ENCODE measurements at places on chromosomes 12 and 14. TPM values are rescaled to one million over a fixed set of nuclear protein-coding genes. Genes with fewer than 3 reads are reported as not detected.

DNA sequence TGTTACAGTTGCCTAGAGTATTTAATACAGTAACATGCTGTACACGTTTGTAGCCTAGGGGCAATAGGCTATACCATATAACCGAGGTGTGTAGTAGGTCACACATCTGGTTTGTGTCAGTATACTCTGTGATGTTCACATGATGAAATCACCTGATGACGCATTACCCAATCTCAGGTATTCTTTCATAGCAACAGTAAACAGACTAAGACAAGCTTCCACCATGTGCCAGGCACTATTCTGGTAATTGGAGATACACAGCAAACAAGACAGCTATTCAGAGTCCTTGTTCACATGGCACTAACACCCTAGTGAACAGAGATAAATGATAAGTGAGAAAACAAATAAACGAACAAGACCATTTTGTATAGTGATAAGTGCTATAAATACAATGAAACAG lies 3.8 kb upstream of the PDE3A start:
- no peak overlapping the region for H3K4me3 ChIP-seq
- no peaks in the 10 kb centered on the region for H3K27me3 ChIP-seq
- no peaks in the 10 kb centered on the region for H3K4me1 ChIP-seq
- no peaks in the 10 kb centered on the region for H3K36me3 ChIP-seq
- H3K27ac ChIP-seq: no peak overlapping the region

- H3K4me3 ChIP-seq: no peak overlapping the region
- no peaks in the 10 kb centered on the region for H3K4me1 ChIP-seq
- H3K36me3 ChIP-seq: no peaks in the 10 kb centered on the region
These were observed 48.4 kb upstream of the IFNG-AS1 start for GRCh38 chr12:67940780-67941243.

GRCh38 chr12:68119724-68120211 lies 39.8 kb downstream of the IFNG start:
- H3K36me3 ChIP-seq: no peaks in the 10 kb centered on the region
- H3K27ac ChIP-seq: no peak overlapping the region

DNA sequence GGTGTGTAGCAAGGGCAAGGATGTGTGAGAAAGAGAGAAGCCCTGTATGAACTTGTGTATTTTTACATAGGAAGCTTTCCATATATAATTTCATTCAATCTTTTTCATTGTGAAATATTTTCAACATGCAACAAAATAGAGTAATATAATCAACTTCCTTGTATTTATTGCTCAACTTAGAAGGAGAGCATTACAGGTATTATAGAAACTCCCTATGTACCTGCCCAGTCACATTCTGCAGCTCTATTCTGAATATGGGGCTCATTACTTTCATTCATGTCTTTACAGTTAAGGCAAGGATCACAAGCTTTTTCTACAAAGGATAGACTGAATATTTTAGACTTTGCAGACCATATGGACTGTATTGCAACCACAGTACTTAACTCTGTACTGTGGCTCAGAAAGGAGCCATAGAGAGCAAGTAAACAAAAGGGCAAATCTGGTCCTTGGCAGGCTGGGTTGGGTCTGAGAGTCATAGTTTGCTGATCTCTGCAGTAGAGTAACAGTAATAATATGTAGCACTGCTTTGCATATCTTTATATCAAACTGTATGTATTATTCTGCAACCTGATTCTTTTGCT lies 11.3 kb downstream of the NR1H4 start:
- no peak overlapping the region for H3K27ac ChIP-seq
- no peak for DNase-seq
- H3K4me1 ChIP-seq: no peaks in the 10 kb centered on the region
- H3K27me3 ChIP-seq: no peaks in the 10 kb centered on the region
- no peak overlapping the region for H3K4me3 ChIP-seq

DNA sequence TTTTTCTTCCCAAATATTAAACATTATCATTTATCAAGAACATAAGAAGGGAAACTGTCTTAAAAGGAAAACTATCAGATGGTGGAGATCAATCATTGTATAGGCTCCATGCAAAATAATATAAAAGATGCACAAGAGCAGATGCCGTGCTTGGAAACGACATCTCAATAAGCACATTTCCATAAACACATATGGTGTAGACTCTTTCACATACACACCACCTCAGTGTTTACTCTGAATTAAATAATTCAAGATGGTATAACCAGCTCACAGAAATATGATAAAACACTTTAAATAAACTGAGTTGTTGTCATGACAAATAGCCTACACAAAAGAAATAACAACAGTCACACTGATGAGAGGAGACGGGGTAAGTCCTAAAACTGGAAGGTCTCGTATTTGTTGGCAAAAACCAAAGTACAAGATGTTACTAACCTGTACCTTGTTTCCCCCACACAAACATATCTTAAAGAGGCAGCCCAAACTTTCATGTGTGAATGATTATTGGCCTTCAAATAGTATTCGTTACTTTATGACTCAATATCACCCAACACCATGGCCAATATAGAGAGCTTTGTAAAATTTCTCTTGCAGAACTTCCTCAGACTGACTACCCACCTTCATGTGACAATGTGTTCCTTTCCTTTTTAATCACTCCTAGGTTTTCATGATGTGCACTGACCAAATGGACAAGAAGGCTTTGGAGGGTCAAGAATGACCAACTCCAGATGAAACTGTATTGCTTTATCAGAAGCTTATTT lies 48.6 kb upstream of the TMPO start:
- no peaks in the 10 kb centered on the region for H3K27me3 ChIP-seq
- H3K4me1 ChIP-seq: no peaks in the 10 kb centered on the region
- no peaks in the 10 kb centered on the region for H3K36me3 ChIP-seq
- no peak for DNase-seq
- no peak overlapping the region for H3K4me3 ChIP-seq

DNA sequence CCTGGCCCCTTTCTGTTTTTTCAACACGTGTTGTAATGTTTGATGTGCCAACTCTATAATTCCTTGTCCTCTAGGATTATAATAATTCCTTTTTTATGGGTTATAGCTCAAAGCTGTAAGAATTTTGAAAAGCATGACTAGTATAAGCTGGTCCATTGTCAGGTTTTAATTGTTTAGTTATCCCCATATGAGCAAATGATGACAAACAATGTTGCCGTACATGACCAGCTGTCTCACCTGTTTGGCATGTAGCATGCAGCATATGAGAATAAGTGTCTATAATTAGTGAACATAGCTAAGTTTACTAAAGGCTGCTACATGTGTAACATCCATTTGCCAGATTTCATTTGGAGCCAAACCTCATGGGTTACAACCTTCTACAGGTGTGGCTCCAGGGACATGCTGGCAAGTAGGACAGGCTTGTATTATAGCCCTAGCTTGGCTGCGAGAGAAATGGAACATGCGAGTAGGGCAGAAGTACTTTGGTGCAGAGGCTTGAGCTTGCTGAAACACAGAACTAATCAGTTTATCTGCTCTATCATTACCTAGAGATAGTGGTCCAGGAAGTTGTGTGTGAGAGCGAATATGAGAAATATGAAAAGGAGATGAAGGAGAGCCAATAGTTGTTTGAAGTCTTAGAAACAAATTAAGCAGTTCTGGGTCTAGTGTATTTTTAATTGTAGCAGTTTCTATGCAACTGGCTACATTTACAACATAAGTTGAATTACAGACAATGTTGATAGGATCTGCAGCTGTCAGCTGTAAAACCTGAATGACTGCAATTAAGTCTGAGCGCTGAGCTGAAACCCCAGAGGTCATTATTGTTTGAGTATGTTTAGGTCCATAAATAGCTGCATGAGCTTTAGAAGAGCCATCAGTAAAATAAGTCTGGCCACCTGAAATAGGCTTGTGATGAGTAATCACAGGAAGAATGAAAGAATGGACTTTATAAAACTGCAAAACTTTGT lies 22.6 kb upstream of the MAPKAPK5 start:
- no peak overlapping the region for H3K27ac ChIP-seq
- DNase-seq: no peak

- H3K27ac ChIP-seq: no peak overlapping the region
- H3K4me1 ChIP-seq: no peaks in the 10 kb centered on the region
- no peak overlapping the region for H3K4me3 ChIP-seq
- no peaks in the 10 kb centered on the region for H3K27me3 ChIP-seq
- DNase-seq: no peak
- H3K36me3 ChIP-seq: no peaks in the 10 kb centered on the region
These were observed 61.0 kb downstream of the CPM start for GRCh38 chr12:68871921-68872320.

- H3K27me3 ChIP-seq: no peaks in the 10 kb centered on the region
- peak overlapping the region; percentile 90 for H3K27ac ChIP-seq
- H3K4me1 ChIP-seq: peaks cover 14% of the 10 kb centered on the region
- peak; percentile 91 for DNase-seq
- peak overlapping the region; percentile 62 for H3K4me3 ChIP-seq
- no peaks in the 10 kb centered on the region for H3K36me3 ChIP-seq
These were observed 1.3 kb upstream of the ANKRD9 start for GRCh38 chr14:102510616-102511520.

GRCh38 chr12:112314981-112315380 lies 67.2 kb downstream of the HECTD4 start:
- no peak overlapping the region for H3K4me3 ChIP-seq
- H3K4me1 ChIP-seq: no peaks in the 10 kb centered on the region
- no peak overlapping the region for H3K27ac ChIP-seq
- peaks cover 27% of the 10 kb centered on the region for H3K36me3 ChIP-seq

- peak overlapping the region; percentile 98 for H3K27ac ChIP-seq
- peak overlapping the region; percentile 95 for H3K4me3 ChIP-seq
- peaks cover 56% of the 10 kb centered on the region for H3K4me1 ChIP-seq
- no peaks in the 10 kb centered on the region for H3K27me3 ChIP-seq
- no peak for DNase-seq
These were observed 573 bp upstream of the SUSD6 start for GRCh38 chr14:69610874-69611171.

GRCh38 chr12:47178014-47178413 lies 98.3 kb upstream of the AMIGO2 start:
- no peaks in the 10 kb centered on the region for H3K36me3 ChIP-seq
- H3K27ac ChIP-seq: no peak overlapping the region
- H3K4me1 ChIP-seq: no peaks in the 10 kb centered on the region
- no peak for DNase-seq

PLEKHD1 gene
- total RNA-seq: not detected

CDKL1 gene
- total RNA-seq: 17.3 TPM

SCN8A gene
- not detected for total RNA-seq

TPPP2 gene
- not detected for total RNA-seq

TMEM253 gene
- 139 TPM for total RNA-seq

OASL gene
- not detected for total RNA-seq

FSCB gene
- not detected for total RNA-seq

All from Peyer's patch (tissue), 4 donors.